ENCODE measurements at places on chromosomes 12 and 14.

DNA sequence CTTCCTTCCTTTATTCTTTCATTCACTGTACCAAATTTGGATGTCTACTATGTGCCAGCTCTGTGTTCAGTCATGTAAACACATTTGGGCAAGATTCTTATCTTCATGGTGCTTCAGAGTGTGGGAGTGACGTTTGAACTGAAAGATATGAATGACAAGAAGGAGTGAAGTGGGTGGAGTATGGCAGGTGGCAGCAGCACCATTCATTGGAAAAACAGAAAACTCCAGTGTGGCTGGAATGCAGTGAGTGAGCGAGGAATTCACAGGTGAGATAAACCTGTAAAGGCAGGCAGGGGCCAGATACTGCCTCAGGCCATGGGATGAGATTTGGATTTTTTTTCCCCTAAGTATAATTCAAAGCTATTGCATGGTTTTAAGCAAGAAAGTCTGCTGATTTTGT, 140.7 kb upstream of the CCDC198 start:
- DNase-seq: no peak

DNA sequence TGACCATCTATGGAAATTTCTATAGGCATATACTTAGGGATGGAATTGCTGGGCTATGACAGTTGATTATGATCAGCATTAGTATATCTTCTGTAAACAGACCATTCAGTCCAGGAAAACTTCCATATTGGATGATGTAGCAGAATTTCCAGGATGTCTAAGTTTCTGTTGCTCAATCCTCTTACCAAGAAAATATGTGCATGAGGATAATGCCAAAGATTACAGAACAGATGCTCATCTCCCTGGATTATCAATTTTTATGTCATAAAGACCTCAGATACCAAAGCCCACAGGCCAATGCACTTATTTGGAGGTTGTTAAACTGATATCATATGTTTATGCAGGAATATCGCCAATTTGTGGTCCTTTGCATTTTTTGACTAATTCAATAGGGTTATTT, 354.4 kb upstream of the FLRT2 start:
- no peak for DNase-seq

GRCh38 chr14:51703787-51704186, 52.1 kb downstream of the FRMD6 start:
- DNase-seq: no peak

- DNase-seq: peak; percentile 54
Measured at GRCh38 chr14:36657399-36658122, 4.1 kb upstream of the PAX9 start.

GRCh38 chr12:10716277-10716676, 6.8 kb downstream of the YBX3 start:
- DNase-seq: no peak

- no peak for DNase-seq
Measured at GRCh38 chr14:92990456-92991430, 67.8 kb downstream of the CHGA start.

DNA sequence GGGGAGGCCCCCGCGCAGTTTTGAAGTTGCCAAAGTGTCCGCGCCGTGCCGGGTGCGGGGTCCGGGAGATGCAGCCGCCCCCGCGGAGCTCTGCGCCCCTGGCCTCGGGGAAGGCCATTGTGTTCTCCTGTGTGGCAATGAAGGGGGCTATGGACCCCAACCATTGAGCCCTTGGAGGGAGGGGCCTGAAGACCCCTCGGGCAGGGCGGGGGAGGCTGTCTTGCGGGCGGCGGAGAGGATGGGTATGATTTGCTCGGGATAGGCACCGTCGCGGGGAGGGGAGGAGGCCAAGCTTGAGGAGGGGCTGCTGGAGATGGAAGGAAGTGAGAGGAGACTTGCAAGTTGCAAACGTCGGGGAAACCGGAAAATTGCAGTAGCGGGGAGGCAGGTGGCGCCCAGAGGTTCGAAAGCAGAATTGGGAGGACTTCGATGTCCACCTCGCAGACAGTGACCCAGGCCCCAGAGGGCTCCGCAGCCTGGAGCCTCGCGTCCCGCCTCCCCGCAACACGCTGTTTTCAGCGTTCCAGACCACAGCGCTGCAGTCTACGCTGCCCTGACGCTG, 25.4 kb downstream of the BCL11B start:
- no peak for DNase-seq

- no peak for DNase-seq
Measured at GRCh38 chr12:91746976-91747375, 398.7 kb downstream of the BTG1 start.

All from NCI-H2029 (cell line).